ENCODE measurements at places on chromosomes 16 and 17.
A peak's percentile ranks its signal among the peaks of the same experiment; 100 is the strongest.

DNA sequence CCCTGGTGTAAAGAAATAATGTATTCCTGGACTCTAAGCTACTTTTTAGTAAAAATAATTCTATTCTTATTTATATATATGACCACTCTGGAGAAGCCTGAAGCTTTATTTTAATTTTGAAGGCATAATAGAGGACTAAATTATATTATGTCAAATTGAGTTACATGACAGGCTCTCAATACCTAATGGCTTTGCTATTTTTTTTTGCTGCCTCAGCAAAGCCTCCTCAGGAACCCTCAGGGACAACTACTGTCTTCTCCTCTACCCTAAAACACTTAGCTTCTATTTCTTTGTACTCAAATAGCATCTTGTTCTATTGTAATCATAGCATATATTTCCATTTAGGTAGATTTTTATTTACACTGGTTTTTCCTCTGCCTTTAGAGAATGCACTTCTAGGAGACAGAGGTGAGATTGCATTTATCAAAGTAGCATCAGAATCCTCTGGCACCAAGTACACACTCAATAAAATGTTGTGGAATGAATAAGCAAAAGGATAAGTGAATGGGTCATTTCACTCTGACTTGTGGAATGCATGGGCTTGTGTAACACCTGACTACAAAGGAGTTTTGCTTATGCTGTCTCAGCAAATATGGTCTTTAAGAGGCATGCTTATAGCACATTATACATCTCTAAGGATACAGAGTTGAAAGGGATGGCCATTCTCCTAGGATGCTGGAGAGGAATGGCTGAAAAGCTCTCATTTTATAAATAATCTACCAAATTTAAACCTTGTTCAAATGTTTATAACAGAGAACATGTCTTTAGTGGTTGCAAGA is 605.2 kb downstream of the KCNJ2 start:
- DNase-seq = no peak

- DNase-seq = peak; percentile 42
Observed at GRCh38 chr17:1709971-1710806, at the start of gene TLCD2. Gene TLCD2 (minus strand): TSS chr17:1710377. CDS start chr17:1710242, 135 bp downstream.

- DNase-seq = no peak
Observed at GRCh38 chr17:30346221-30346795, 12.5 kb upstream of the TMIGD1 start.

GRCh38 chr17:1447052-1447451 is 9.0 kb downstream of the CRK start:
- no peak for DNase-seq

DNA sequence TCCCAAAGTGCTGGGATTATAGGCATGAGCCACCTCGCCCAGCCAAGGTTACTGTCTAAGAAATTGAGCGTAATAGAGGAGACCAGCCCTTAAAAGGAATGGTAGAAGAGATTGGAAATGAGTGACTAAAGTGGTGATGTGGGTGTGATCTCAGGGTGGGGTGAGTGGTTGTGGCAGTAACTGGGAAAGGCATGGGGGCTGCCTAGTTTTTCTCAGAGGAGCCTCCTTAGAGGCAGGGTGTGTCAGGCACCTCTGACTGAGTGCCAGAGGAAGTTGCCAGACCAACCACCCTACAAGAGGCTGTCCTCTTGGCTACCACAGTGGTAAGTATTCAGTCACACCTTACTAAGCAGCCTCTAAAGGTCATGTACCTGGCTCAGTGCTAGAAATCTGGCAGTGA is 8.9 kb downstream of the DUS2 start:
- DNase-seq = no peak

DNA sequence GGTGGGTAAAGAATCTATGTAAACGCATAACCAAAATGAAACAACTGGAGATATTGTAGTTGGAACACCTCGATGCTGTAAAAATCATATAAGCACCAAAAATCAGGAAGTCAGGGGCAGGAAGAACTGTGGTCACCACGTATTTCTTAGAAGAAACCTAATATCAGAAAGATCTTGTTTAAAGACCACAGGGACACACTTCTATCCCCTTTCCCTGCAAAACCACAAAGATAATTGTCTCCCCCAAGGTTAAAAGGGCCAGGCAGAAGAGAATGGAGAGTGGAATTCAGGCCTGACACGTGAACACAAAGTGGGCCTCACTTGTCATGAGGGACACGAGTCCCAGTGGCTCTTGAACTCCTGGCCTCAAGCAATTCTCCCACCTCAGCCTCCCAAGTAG is 68.1 kb downstream of the GSG1L start:
- DNase-seq = no peak

DNA sequence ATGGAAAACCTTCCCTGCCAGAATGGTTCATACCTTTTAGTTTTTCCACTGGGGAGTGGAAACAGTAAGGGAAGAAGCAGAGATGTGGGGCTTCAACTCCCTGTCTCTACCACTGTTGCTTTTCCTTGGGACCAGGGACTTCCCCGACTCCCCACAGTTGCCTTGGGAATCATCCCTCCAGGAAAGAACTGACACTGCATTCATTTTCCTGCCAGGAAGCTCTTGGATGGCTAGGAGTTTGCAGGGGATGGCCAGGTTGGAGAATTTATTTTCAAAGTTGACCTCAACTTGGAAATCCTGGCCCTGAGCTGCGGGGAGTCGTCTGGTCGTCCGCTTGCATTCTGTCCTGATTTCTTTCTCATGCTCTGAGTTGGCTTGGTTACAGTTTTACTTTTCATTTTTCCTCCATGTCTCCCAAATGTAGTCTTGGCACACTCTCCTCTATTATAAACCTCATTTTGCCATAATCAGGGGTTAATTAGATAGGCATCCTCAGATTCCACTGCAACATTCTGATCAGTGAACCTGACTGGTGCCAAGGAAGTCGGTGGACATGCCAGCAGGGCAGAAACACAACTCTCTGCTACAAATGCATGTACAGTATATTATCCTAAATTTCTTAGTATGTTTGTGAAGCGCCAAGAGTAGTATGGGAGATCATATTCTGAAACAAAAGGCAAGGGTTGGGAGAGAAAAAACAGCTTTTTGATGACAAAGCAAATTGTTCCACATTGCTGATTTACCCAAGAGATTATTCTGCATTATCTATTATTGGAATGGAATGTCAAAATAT is 220.5 kb upstream of the XYLT1 start:
- DNase-seq = no peak

GRCh38 chr17:42000413-42001133 is 16.7 kb downstream of the DNAJC7 start:
- DNase-seq = no peak

- DNase-seq = no peak
Observed at GRCh38 chr16:24991349-24991748, 23.8 kb downstream of the ARHGAP17 start.

DNA sequence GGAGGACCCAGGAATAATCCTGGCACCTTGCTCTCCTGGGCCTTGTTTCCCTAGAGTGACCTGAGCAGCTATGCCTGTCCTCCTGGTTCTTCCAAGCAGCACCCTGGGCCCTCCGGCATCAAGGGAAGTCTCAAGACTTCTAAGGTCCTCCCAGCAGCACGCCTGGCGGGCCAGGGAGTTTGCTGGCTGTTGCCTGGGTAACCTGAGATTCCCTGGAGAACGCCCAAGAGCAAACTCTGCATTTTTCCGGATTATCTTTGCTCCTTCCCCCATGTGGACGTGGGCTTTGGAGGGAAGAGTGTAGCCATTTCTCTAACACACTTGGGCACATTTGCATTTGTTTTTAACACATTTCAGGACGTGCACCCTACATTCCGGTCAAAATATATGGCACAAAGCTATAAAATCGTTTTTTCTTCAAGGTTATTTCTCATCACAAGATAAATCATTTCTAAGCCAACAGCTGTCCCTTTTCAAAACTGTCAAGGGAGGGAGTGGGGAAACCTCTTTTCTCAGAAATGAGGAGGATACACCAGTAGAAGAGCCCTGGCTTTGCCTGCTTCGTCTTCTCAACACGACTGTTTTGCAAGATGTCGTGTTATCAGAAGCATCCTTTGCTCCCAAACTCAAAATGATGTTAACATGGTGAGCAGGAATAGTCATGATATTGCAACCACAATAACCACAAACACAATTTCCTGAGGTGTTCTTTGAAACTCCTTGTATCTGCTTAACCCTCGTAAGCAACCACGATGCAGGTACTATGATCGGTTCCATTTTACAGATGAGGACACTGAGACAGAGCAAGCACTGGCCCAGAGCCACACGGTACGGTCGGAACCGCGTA is 116.5 kb downstream of the ADCY9 start:
- DNase-seq = no peak

GRCh38 chr16:64365448-64365931 is 756.4 kb downstream of the CDH11 start:
- DNase-seq = no peak

- DNase-seq = no peak
Observed at GRCh38 chr17:74798239-74798707, 22.1 kb upstream of the NAT9 start.

GRCh38 chr16:73447846-73448245 is 399.9 kb upstream of the ZFHX3 start:
- DNase-seq = no peak

- no peak for DNase-seq
Observed at GRCh38 chr17:7713782-7714181, 3.8 kb upstream of the DNAH2 start.

GRCh38 chr16:16120382-16121184 is 102.7 kb downstream of the ABCC6 start:
- no peak for DNase-seq

GRCh38 chr16:11581678-11582077 is 5.0 kb downstream of the LITAF start:
- DNase-seq = no peak

DNA sequence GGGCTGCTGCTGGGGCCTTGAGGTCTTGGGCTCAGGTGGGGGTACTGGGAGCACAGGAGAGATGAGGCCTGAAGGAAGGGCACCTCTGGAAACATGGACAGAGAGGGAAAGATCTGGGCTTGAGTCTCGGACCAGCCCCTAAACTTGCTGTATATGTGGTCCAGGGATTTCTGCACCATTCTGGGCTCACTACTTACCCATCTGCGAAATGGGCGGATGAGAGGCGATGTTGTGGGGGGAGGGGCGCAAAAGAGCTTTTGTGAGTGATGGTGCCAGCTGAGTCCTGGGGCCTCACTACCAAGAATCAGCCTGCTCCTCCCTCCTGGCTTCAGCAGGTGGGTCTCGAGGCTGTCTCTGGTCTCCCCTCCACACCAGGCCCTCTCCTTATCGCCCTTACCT is 285 bp downstream of the C17orf99 start:
- no peak for DNase-seq

DNA sequence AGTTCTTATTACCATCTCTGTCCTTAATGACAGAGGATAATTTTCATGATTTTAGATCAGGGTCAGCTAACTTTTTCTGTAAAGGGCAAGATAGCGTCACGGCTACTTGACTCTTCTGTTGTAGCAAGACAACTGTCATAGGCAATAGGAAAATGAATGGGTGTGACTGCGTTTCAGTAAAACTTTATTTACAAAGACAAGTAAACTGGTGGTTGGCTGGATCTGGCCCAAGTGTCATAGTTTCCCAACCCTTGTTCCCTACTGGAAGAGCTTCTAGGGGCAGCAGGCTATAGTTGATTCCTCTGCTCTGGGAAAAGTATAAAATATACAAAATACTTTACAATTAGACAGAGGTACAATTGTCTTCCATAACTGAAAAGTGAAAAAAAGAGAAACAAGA is 50.6 kb upstream of the VPS4A start:
- no peak for DNase-seq

GRCh38 chr16:29943846-29944799 is 17.8 kb upstream of the TMEM219 start:
- DNase-seq = no peak

DNA sequence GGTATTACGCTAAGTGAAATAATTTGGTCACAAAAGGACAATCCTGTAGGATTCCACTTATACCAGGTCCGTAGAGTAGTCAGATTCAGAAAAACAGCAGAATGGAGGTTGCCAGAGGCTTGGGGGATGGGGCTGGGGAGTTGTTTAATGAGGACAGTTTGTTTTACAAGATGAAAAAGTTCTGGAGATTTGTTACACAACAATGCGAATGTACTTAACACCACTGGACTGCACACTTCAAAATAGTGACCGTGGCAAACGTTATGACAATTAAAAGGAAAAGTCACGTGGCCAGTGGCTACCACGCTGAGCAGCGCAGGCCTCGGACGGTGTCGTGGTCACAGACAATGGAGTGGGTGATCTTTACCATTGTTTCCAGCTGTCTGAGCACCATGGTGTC is 338.1 kb downstream of the SEC14L1 start:
- no peak for DNase-seq

GRCh38 chr17:5719976-5720375 is 135.7 kb upstream of the NLRP1 start:
- DNase-seq = no peak

GRCh38 chr16:49260956-49261530 is 20.6 kb downstream of the CBLN1 start:
- DNase-seq = no peak

- no peak for DNase-seq
Observed at GRCh38 chr17:49439673-49440571, 25.2 kb upstream of the PHB1 start.

DNA sequence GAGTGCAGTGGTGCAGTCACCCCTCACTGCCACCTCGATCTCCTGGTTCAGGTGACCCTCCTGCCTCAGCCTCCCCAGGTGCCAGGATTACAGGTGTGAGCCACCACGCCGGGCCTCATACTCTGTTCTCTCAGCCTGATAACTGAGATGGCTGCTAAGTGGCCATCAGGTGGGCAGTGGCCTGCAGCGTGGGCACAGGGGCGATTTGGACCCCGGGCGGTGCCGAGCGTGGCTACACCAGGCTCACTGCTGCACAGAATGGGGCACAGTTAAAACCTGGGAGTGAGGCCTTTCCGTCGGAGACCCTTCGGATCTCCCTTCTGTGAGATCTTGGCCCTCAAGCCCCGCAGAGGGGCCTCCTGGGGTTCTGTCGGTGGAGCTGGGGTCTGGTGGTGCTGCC is 11.5 kb downstream of the CACNA1H start:
- no peak for DNase-seq

DNA sequence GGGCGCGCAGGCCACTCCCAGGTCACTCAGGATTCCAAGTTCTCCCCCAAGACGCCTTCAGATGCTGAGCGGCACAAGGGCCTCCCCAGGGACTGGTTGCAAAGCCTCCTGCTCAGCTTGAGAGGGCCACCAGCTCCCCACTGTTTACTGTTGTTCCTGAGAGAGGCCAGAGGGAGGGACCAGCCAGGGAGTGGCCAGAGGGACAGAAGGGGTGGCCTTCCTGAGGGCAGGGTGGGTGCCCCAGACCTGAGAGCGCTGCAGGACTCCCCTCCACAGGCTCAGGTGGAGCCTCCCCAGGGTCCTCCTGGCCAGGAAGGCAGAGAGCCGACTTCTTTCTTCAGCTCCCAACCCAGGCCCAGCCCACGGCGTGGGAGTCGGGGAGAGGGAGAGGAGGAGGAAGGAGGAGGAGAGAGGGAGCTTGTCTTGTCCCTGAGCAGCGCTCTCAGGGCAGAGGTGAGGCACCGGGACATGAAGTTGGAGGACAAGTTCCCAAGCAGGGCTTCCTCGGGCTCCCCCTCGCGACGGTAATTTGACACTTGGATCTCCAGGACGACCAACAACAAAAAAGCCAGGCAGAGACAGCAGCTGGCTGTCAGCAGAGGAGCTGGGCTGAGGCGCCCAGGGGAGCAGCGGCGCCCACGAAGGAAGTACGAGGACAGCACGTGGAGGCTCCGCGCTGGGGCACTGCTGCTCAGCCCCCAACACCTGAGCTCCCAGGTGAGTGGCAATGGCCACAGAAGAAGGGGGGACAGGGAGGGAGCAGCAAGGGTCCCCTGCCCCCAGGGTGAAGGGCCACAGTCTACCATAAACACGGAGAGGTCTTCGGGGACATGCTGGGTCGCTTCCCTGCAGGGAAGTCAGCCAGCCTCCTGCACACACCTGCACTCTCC is 497 bp downstream of the SMIM5 start:
- peak; percentile 58 for DNase-seq

GRCh38 chr16:14286368-14287230 is 215.5 kb downstream of the MRTFB start:
- DNase-seq = no peak

GRCh38 chr17:78534492-78535272 is 42.5 kb downstream of the DNAH17 start:
- DNase-seq = no peak

All from stimulated activated CD8-positive, alpha-beta memory T cell treated with anti-CD3 and anti-CD28 coated beads, Interleukin-4, amount 100 ng/mL, for 48 hours (primary cell).